Stimulated activated CD4-positive, alpha-beta T cell treated with anti-CD3 and anti-CD28 coated beads, TNF-alpha, amount 100 ng/mL, for 48 hours (primary cell): ENCODE measurements at places on chromosomes 2 and 18.

DNA sequence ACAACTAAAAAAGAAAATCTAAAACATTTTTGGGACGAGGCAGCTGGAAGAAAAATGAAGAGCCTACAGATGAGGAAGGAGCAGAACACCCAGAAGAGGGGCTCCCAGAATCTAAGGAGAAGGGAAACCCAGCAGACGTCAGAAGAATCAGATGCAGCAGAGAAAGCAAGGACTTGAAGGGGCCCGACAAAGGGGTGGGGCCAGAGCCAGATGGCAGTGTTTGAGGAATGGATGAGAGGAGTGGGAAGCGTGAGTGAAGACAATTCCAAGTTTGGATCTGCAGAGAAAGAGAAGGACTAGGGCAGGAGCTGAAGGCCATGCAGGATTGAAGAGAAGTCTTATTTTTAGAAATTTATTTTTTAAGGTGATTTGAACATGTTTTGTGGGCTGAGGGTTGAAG lies 19.3 kb downstream of the PTMA start:
- DNase-seq: no peak

DNA sequence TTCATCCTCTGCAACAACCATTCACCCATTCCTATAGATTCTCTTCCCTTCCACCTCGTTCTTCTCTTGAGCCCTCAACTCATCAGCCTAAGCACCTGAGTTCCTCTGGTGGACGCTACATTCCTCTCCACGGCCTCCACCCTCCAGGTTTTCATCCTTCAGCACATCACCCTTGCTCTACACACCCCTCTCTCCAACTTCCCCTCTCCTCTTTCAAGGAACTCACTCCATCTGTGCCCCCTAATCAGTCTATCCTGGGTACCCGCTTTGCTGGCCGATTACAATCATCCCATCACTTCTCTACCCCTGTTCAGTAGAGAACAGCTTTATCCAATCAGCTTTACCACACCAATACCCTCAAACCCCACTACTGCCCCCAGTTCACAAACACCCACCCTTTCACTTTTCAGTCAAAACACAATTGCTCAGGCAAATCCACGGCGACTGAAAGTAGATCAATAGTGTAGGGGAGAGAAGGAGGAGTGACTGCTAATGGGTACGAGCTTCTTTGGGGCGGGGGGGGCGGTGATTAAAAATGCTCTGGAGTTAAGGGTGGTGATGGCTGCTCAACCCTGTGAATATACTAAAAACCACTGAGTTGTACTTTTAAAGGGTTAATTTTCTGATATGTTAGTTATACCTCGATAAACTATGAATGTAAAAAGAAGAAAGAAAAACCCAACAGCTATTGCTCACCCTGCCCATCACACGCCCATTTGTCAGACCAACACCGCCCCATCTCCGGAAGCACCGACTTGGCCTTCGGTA lies 857 bp downstream of the DYM start:
- peak; percentile 25 for DNase-seq

DNA sequence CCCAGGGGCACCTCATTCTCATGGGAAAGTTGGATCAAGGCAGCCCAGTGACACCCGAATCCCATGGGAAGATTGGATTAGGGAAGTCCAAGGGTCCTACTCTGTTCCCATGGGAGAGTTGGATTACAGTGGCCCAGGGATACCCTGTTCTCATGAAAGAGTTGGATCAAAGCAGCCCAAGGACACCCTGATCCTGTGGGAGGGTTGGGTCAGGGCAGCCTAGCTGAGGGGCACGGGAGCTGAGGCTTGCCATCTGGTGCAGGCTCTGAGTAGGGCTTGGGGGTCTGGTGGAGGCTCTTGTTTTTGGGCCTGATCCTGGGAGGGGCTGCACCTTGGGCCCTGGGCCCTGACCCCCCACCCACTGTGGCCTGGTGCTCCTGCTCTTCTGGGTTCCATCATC lies 87.1 kb downstream of the ACKR3 start:
- DNase-seq: no peak

DNA sequence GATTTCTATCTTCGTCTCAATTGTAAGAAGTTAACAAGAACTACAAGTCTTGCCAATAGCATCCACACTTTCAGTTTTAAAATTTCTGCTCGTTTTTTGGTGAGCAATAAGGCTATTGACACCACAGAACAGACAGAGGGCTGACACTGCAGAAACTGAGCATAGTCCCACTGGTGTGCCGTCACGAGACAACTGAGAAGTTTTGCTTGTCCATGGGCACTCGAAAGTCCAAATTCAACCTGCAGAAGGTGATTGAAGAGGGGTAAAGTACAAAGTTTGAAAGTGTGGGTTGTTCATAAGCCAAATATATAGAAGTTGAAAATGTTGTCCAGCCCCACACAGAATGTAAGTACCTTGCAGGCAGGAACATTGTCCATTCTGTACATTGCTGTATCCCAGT lies 63.8 kb upstream of the SP3 start:
- DNase-seq: no peak

GRCh38 chr2:165582409-165582808 lies 112.9 kb downstream of the CSRNP3 start:
- no peak for DNase-seq

GRCh38 chr18:5998907-5999306 lies 103.6 kb upstream of the TMEM200C start:
- no peak for DNase-seq

GRCh38 chr18:31954349-31954748 lies 11.4 kb upstream of the TRAPPC8 start:
- no peak for DNase-seq

- DNase-seq: no peak
Measured at GRCh38 chr2:45919711-45920111, 268.2 kb downstream of the PRKCE start.

GRCh38 chr2:190765386-190766173 lies 115.0 kb upstream of the GLS start:
- no peak for DNase-seq

- DNase-seq: no peak
Measured at GRCh38 chr2:159793326-159793725, 4.7 kb downstream of the CD302 start.

DNA sequence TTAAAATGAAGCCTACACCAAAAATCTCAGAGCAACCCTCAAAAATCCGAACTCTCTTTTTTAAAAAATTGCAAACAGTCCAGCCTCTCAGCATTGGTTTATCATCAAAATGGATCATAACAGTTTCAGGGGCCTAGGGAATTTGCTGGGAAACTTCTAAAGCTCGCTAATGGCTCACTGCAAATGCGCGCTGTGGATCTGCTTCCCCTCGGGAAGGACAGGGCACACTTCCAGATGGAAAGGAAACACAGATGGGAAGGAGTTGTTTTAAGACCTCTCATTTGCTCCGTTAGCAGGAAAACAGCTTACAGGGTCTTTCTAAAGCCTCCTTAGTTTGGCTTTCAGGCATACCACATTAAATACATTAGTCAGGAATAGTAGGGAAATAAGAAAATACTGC lies 27.2 kb downstream of the FECH start:
- no peak for DNase-seq

DNA sequence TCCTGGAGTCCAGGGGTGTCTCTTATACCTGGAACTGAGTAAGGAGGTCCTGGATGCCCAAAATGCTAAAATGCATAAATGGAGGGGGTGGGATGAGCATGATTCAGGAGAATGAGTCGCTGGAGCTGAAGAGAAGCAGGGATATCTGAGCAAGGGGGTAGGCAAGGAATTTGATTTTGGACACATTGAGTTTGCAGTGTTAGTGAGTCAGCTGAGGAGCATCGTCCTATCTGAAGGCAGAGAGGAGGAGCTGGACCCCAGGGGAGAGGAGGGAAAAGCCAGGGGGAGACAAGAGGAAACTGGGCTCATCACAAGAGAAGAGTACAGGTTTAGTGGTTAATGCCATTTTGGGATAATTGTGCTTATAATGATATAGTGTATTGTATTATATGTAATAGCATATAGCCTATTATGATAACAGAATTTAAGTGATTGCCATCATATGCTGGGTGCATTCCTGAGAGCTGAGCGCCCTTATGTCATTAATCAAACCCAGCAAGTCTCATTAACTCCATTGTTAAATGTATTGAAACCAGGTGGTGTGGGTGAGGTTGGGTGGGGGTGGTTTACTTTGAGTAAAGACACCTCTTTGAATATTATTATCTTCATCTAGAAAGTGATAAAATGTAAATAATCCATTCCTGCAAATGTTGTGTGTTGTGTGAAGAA lies 12.4 kb downstream of the EHD3 start:
- DNase-seq: no peak

DNA sequence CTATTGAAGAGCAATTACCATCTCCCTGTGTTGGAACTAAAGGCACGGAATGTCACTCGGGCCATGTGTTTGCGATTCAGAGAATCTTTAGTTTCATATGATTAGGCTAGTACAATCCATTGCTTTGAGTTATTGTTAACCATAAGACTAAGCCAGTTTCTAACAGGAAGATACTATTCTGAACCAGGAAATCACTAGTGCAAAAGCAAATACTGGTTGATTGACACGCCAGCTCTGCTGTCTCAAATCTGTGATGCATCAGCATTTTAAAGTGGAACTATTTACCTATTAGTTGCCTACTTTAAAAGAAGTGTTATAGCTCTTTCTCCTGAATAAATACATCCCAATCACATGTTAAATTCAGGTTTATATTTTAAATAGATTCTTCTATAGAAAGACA lies 61.9 kb downstream of the AFTPH start:
- DNase-seq: no peak

DNA sequence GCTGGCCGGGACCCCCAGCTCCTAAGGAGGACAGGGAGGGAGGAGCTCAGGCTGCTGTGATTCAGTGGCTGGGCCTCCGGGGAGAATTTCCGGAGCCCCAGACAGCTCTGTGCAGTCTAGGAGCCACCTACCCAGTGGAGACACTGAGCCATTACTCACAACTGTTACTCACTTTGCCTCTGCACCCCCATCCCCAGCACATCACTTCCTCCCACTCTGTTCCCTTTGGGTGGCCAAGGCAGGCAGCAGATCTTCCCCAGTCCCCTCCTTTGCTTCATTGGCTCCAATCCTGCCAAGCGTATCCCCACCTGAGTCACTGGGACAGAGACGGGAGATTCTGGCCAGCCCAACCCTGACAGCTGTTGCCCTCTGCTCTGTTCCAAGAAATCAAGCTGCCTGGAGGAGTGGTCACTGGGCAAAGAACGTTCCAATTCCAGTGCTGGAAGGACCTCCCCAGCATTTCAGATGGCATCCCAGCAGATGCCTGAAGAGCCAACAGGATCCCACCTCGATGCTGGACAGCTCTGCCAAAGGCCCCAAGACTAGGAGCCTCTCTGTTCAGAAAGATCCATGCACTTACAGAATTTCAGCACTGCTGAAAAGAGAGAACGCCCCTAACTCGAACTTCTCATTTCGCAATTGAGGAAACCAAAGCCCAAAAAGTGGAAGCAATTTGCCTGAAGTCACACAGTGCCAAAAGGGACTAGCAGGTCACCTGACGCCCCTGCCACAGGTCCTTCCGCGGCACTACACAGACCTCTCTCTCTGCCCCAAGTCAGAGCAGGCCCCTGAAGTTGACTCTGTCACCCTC lies 68.3 kb downstream of the TNS1 start:
- DNase-seq: no peak

GRCh38 chr18:26386002-26386401 lies 159.8 kb downstream of the TAF4B start:
- no peak for DNase-seq

DNA sequence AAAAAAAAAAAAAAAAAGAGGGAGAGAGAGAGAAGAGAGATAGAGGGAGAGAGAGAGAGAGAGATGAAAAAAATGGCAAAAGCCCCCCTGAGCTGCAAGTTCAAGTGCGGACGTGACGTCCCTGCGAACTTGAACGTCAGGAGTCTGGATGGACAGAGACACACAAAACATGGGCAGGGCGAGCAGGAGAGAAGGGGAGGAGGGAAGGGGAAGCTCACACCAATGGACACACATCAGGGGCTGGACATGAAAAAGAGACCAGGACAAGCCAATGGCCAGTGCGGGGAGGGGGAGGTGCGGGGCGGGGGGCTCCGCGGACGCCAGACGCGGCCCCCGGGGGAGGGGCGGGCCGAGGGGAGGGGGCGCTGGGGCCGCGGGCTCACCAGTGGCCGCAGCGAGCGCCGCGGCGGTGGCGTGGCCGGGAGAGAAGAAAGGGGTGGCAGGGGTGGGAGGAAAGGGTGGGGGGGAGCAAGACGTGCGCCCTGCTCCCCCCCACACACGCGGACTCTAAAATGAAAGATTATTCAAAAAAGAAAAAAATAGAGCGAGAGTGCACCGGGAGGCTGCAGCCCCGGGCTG lies at the start of gene BCL11A:
Gene BCL11A, minus strand, starts transcription at position 160 of the 579 bp plus-strand sequence. CDS start 384 bp downstream, outside the sequence.
- DNase-seq: no peak

DNA sequence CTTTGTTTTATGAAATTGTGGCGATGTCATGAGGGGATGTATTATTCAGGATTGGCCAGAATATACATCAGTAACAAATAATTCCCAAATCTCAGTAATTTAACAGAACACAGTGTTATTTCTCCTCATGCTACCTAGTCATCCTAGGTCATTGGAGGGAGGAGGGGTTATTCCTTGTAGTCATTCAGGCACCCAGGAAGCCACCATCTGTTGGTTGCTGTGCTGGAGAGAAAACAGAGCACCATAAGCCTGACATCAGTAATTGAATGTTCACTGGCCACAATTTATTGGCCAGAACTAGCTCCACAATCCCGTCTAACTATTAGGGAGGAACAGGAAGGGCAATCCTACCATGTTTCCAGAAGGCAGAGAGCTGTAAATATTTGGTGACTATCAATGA lies 303.5 kb upstream of the CELF4 start:
- DNase-seq: no peak

DNA sequence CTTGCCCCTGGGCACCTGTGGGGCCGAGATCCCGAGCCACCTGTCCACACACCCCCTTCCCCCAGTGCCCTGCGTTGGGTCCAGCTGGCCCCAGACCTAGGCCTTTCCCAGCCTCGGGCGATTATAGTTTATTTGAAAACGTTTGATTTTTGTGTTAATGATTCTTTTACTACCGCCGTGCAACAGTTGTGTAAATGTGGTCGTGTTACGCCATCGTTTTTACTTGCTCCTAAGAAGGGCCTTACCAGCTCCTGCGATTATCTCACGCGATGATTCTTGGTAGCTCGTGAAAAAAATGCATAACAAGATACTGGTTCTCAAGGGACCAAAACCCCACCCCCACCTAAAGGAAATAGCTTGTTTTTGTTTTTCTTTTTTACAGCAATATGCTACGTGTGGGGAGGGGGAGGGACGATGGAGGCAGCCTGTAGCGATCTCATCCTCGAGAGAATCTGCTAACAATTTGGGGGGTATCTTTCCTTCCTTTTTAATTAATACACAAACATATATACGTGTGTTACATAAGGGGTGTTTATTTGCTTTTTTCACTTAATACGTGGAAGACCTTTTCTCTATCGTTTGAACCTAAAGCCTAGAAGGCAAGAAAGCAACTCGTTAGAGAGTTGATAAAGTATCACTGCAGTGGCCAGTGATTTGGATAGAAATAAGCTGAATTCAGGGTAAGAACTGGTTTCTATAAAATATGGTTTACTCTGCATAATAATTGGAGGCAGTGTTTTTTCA lies 1.0 kb downstream of the ZDBF2 start:
- DNase-seq: peak; percentile 5

- DNase-seq: no peak
Measured at GRCh38 chr2:136000502-136000901, 15.1 kb upstream of the DARS1 start.

- no peak for DNase-seq
Measured at GRCh38 chr2:18797133-18797845, 207.9 kb upstream of the NT5C1B start.
